ENCODE measurements at places on chromosomes 12 and 14.

GRCh38 chr14:95134304-95134933 lies 22.9 kb downstream of the DICER1 start:
- DNase-seq, result peak; percentile 58

DNA sequence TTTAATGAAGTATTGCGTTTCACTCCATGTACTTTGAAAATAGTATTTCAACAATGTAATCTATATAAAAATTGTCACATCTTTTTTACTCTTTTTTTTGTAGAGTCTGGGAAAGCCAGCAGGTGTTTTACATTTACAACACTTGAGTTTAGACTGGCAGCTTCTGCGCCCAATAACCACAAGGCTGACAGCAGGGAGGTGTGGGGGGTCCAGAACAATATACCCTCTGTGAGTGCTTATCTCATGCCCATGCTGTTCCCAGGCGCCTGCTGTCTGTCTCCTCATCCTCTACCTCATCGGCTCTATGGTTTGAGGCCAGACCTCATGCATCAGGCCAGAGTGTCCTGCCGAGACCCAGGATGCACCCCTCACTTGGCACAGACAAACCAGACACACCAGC lies 24.9 kb downstream of the FBRSL1 start:
- DNase-seq, result no peak

DNA sequence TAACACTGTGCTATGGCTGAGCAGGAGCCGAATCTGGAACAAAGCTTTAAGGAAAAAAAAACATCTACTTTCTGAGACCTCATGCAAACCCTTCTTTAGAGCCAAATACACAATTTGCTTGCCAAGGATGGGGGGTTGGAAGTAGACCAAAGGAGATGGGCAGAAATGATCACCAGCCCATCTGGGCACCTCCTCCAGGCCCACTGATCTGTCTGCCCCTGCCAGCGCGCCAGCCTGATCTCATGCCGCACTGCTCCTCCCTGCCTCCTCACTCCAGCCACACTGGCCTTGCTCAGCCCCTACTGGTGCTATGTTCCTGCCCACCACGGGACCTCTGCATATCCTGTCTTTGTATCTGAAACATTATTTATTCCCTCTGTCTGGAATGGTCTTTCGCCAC lies 24.8 kb upstream of the RAB35 start:
- no peak for DNase-seq

- no peak for DNase-seq
These were observed 300.8 kb upstream of the NOS1 start for GRCh38 chr12:117662220-117662619.

- no peak for DNase-seq
These were observed 35.5 kb downstream of the JAG2 start for GRCh38 chr14:105132921-105133654.

DNA sequence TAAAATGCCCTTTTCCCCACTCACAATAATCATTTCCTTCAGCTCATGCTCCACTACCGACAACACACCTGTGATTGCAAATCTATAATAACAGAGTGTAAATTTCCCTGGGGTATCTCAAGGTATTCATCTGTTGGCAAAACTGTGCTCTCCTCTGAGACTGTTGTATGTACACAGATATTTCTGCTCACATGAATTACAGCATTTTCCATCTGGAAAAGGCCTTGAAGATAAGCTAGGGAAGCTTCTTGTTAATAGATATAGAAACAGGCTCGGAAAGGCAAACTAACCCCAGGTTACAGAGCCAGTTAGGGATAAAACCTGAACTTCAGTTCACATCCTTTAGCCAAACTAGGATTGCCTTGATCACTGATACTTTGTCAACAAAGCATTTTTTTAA lies 210.4 kb upstream of the KRR1 start:
- peak; percentile 23 for DNase-seq

DNA sequence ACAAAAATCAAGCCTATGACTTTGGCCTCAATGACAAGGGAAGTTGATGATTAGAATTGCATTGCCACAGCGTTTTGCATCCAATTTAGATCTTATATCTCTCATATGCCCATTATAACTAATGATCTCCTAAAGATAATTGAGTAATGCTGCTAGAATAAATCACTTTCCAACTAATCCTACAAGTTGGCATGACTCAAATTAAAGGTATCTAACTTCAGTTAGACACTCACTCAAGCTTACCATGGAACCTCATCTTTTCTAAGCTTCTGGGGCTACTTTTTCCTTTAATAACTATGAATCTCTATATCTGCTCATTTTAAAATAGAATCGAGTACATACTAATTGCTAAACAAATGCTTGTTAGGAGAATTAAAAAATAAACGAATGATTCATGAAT lies 427.8 kb downstream of the BTG1 start:
- peak; percentile 56 for DNase-seq

GRCh38 chr12:125772403-125772802 lies 707.2 kb downstream of the AACS start:
- DNase-seq, result no peak

DNA sequence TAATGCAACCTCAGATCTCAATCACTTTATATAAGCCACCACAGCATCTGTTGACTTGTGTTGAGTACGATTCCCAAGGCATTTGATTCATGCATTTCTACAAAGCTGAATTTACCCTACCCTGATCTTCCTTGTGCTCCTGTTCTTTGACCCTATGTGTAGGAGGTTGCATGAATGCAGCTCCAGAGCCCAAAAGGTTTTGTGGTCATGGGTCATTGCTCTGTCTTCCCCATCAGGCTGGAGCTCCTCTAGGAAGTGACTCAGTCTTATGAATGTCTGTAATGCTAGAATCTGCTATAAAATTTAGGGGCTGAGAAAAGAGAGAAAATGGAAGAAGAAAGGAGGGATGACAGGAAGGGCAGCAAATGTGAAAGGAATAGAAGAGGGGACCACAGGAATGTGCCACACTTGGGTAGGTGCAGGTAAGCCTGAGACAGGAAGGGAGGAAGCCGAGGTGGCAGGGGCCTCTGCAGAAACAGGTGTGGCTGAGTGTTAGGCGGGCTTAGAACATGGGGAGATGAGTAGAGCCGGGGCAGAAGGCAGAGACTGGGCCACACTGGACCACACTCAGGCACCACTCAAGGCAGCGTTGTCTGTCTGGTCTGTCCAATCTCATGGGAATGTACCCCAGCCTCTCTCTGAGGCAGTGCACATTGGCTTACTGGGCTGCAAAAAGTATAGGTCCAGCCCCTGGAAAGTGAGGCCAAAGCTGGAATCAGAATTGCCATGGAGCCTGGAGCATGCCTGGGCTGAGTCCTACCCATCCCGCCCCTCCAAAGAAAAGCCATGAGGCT lies 334.1 kb downstream of the BCL11B start:
- no peak for DNase-seq

- DNase-seq, result peak; percentile 78
These were observed 267.4 kb upstream of the HMGA2 start for GRCh38 chr12:65556676-65557437.

GRCh38 chr12:17640615-17641014 lies 449.4 kb downstream of the RERGL start:
- DNase-seq, result no peak

DNA sequence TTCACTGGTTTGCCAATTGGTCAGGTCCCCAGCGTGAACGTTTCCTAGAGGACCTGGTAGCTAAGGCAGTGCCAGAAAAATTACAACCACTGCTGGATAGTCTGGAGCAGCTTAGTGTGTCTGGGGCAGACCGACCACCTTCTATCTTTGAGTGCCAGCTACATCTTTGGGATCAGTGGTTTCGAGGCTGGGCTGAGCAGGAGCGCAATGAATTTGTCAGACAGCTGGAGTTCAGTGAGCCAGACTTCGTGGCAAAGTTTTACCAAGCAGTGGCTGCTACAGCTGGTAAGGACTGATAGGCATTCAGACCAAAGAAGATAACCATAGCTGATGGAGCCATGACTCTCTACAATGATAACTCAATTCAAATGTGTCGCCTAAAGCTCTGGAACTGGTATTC lies 2.5 kb downstream of the C14orf119 start:
- no peak for DNase-seq

- no peak for DNase-seq
These were observed 88.9 kb upstream of the SOX5 start for GRCh38 chr12:24038211-24038997.

Measured in amniotic epithelial cell (primary cell).